Kidney glomerular epithelial cell (primary cell): ENCODE measurements at places on chromosomes 2 and 18.
A peak's percentile ranks its signal among the peaks of the same experiment; 100 is the strongest.

- DNase-seq, result no peak
Observed at GRCh38 chr2:153487448-153487847, 8.9 kb upstream of the RPRM start.

DNA sequence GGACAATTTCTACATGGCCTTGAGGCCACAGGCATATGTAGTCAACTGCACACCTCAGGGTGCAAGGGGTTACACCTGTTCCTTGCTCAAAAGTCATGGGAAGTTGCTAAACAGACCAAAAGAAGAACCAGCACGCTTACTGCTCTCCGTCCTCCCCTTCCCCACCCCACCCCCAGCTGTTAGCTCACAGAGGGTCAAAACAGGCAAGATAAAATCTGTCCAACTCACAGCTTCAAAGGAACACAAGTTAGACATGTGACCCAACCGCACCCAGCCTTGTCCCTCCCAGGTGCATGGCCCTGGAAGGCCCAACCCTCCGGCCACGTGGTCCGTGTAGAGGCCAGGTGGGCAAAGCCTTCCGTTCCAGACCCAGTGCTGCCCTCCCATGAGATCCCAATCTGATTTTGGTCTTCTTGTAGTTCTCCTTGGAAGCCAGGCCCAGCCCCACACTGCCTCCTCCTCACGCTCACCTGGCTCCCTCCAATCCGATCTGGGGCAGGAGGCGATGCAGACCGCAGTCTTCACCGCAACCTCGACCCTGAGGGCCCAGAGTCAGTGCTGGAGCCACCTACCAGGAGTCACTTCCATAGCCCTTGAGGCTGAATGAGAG is 14.5 kb upstream of the ASPRV1 start:
- DNase-seq, result no peak

- DNase-seq, result peak; percentile 42
Observed at GRCh38 chr2:45651415-45652089, at the start of gene PRKCE. PRKCE (plus strand) TSS chr2:45651675.

DNA sequence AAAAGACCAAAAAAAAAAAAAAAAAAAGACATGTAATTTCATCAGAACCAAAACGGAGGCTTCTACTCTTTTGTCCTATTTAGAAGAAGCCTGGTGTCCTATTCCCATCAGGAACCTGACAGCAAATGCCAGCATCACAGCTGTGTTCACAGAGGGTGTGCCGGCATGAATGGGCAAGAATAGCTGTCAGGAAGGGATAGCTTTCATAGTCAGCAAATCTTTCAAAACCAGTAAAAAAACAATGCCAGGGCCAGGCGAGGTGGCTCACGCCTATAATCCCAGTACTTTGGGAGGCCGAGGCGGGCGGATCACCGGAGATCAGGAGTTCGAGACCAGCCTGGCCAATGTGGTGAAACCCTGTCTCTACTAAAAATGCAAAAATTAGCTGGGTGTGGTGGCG is 231.8 kb upstream of the PXDN start:
- no peak for DNase-seq

GRCh38 chr2:169222665-169223064 is 139.7 kb downstream of the LRP2 start:
- peak; percentile 78 for DNase-seq

DNA sequence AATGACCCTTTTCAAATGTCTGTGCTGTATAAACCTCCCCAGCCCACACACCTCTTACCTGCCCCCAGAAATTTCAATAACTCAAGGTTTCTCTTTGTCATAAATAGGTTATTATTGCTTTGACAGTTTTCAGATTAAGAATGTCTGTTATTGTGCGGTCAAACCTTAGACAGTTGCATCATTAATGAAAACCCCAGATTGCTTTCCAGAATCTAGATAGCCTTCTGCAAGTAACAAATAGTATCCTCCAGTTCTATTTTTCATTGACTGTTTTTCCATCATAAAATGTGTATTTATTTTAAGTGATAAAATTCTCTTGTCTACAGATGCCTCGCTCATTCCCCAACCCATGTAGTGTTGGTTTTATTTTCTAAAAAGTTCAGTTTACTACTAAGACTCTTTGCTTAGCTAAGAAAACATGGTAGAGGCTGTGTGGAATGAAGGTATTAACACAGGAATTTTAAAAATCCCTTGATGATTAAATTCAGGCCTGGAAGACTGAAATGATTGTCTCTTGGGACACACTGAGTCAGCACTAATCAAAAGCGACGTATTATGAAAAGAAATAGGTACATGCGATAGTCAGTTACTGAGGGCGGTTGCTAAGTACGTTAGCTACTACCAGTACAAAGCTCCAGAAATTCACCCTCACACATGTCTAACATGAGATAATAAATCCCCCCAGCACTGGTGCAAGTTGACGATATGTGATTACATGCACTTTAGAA is 38.4 kb upstream of the ITGAV start:
- peak; percentile 46 for DNase-seq

- peak; percentile 56 for DNase-seq
Observed at GRCh38 chr2:176491172-176491904, 222.1 kb downstream of the MTX2 start.

GRCh38 chr2:11102956-11103860 is 52.1 kb upstream of the SLC66A3 start:
- DNase-seq, result no peak

DNA sequence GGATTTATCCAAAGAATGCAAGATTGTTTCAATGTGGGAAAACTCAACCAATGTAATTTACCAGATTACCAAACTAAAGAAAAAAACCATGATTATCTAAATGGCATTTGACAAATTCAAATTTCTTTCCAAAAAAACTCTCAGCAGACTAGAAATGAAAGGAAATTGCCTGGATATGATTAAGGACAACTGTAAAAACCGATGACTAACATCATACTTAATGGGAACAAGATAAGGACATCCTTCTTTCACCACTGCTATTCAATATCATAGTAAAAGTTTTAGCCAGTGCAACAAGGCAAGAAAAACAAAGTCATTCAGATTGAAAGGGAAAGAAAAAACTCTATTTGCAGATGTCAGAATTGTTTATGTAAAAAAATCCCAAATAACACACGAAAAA is 4.4 kb upstream of the CCDC150 start:
- DNase-seq, result no peak

DNA sequence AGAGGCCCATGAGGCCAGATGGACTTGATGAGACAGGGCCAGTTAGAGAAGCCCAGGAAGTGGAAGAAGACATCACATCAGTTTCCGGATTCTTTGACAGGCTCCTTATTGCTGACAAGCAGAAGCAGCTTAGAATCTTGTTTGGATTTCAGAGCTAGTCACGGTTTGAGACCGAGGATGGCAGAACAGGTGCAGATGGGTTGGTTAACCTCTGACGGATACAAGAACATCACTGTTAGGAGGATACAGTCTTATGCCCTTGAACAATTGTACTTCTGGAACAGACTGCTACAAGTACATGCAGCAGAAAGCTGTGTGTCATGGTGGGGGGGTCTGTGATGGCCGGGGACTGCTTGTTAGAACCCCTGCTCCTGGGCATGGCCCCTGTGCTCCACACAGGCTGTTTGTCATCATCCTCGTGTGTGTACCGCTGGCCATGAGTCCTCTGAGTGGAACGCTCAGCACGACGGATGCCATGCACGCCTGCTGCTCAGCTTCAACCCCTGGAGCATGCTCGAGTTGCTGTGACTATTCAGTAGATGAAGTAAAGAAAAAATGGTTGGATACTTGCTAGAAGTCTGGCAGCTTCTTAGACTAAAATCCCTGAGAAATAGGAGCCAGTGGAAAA is 217.7 kb downstream of the SH3RF3 start:
- DNase-seq, result no peak

GRCh38 chr2:173432049-173432754 is 77.5 kb downstream of the CDCA7 start:
- DNase-seq, result no peak

- DNase-seq, result no peak
Observed at GRCh38 chr2:70123051-70123828, 36.0 kb downstream of the PCBP1 start.
